NCI-H2029 treated with DMSO at 0.1 percent for 48 hours (cell line): ENCODE measurements at places on chromosomes 13 and 19.

- DNase-seq = no peak
Measured at GRCh38 chr19:21314676-21315075, 14.5 kb downstream of the ZNF708 start.

- DNase-seq = peak; percentile 85
Measured at GRCh38 chr19:40221858-40222619, 3.9 kb upstream of the TTC9B start.

- DNase-seq = no peak
Measured at GRCh38 chr19:38317104-38317612, 1.4 kb upstream of the YIF1B start.

DNA sequence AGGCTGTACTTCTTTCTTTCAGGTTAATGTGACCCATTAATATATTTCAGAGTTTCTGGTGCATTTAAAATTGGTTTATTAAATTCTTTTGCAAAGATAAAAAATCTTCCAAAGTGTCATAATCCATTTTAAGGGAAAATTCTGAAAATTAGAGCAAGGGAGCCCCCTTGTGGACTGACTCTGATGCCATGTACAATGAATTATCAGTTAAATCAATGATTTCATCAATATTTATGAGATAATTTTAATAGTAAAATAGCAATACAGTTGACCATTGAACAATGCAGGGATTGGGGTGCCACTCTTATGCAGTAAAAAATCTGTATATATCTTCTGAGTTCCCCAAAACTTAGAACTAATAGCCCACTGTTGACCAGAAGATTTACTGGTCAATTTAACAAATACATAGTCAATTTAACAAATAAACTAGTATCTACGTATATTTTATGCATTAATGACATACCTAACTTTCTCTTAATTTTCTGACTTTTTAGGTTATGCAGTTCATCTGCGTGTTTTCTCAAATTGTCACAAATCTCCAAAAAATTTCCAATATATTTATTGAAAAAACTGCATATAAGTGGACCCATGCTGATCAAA, 479.1 kb upstream of the MIR17HG start:
- DNase-seq = no peak

DNA sequence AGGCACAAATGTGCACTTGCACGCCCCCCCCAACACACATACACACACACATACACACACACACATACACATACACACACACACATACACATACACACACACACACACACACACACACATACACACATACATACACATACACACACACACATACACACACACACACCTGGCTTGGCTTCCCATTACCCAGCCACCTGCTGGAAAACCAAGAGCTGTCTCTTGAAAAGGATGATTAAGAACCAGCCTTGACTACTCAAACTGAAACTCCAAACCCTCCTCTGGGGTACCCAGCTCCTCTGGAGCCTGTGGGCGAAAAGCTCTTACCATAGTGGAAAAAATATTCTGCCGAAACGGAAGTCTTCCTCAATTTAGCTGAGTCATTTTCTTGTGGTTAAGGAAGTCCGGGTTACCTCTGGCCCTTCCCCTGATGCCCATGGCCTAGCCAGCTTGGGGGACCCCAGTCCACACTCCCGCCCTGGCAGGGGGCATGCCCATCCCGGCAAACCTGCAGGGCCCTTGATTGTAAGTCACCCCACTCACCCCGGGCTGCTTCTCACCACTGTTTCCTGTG, 21.9 kb downstream of the CEBPA start:
- DNase-seq = no peak

DNA sequence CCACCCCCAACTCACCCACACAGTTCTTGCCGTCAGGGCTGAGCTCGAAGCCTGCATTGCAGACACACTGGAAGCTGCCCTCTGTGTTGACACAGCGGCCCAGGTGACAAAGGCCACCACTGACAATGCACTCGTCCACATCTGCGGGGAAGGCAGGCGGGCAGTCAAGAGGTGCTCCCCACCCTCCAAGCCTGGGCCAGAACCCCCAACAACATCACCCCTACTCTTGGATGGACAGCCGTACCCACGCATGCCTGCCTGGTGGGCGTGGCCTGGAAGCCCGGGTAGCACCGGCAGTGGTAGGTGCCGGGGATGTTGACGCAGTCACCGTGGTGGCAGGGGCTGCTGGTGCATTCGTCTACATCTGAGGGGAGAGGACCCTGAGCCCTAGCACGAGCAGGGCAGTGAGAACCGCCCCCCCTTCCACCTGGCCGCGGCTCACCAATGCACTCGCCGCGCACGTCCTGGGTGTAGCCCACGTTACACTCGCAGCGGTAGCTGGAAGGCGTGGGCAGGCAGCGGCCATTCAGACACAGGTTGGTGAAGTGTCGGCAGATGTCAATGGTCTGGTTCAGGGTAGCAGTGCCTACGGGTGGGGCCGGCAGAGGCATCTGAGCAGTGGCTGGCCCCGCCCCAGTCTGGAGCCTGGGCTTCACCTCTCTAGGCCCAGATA, 13.3 kb downstream of the FBN3 start:
- no peak for DNase-seq

DNA sequence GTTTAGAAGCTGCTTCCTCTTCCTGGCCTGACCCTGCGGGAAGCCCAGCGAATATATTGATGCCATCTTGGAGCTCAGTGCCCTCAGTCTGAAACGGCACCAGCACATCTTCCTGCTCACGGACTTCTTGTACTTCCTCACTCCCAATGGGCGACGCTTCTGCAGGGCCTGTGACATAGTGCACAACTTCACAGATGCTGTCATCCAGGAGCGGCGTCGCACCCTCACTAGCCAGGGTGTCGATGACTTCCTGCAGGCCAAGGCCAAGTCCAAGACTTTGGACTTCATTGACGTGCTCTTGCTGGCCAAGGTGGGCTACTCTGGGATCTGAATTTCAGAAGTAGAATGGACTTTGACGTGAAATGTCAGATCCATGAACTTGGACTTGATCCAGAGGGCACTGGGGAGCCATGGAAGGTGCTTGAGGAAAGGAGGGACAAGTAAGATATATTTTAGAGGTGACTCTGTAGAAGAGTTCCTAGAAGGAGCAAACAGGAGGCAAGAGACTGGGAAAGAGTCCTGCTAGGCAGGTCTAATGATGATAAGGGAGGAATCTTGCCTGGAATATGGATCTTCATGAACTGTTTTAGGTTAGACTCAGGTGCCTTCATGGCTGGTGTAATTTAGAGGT, 38.4 kb upstream of the CYP4F8 start:
- no peak for DNase-seq

GRCh38 chr19:20503476-20503875, 62.1 kb downstream of the ZNF737 start:
- DNase-seq = peak; percentile 10

DNA sequence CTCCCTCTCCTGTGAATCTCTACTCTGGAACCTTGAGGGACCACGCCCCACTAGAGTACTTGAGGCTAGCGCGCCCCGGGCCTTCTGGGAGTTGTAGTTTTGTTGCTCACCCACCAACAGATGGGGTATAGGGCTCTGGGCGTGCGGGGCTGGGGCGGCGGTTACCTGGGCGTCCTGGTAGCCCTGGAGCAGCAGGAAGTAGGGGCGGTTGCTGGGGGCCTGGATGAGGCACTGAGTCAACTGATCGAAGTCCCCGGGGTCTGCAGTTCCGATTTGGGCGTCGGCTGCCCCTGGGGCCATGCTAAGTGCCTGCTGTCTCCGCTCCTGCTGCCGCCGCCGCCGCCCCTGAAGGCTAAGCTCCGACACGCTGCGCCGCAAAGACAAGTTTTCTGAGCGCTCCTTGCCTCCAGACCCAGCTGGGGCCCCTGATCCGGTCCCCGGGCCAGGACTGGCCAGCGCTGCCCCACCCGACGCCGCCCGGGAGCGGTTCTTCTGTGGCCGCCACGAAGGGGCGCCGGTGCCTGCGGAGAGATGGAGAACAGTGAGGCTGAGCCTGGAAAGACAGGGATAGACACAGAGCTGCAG, 5.3 kb downstream of the RASIP1 start:
- no peak for DNase-seq

- no peak for DNase-seq
Measured at GRCh38 chr13:99572131-99572530, 70.9 kb downstream of the TM9SF2 start.

- DNase-seq = no peak
Measured at GRCh38 chr13:112241288-112241687, 134.9 kb upstream of the SPACA7 start.

DNA sequence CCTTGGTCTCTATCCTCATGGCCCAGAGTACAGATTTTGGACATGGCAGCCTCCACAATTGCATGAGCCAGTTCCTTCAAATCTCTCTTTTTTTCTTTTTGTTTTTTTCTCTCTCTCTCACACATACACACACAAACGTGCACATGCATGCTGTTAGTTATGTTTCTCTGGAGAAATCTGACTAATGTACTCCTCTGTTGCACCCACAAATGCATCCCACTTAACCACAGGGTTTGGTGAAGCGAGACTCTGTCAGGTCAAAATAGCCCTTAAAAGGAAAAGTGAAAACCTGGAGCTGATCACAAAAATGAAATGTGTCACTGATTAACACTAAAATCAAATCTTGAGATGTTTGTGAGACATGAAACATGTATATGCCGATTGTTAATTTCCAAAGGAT, 374.6 kb upstream of the ARGLU1 start:
- DNase-seq = no peak

GRCh38 chr13:110576070-110576394, 14.5 kb upstream of the RAB20 start:
- no peak for DNase-seq

DNA sequence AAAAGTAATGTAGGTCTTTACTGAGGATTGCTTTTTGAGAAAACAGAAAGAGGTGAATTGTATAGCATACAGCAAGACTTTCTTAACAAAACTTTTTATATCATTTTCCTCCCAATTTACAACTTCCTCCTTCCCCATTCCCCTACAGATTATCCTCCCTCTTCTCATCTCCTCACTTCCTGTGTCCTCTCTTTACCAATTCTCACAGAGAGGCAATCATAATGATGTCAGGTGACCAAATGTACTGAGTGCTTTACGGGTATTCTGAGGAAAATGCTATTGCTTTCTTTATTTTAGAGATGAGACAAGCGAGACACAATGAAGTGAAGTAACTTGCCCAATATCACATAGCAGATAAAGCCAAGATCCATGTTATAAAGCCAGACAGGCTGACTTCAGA, 1.7 kb upstream of the MTMR6 start:
- no peak for DNase-seq

DNA sequence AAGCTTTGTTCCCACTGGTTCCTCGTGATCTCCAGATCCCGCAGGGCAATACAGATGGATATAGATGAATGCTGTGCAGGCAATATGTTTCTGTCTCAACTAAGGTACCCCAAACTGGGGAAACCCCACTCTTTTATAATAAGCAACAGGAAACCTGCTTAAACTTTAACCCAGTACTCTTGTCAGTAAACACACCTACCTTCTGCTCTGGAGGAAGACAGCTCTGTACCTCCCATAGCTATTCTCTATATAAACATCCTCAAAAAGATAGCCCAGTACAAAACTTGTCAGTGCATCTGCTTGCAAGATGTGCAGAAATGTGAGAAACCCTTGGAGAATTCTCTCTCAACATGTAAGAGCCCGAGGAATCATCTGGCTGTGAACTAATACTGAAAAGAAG, 583.6 kb downstream of the OLFM4 start:
- no peak for DNase-seq

GRCh38 chr19:5567360-5567969, at the start of gene TINCR:
TINCR (minus strand) TSS chr19:5567953.
- DNase-seq = no peak

DNA sequence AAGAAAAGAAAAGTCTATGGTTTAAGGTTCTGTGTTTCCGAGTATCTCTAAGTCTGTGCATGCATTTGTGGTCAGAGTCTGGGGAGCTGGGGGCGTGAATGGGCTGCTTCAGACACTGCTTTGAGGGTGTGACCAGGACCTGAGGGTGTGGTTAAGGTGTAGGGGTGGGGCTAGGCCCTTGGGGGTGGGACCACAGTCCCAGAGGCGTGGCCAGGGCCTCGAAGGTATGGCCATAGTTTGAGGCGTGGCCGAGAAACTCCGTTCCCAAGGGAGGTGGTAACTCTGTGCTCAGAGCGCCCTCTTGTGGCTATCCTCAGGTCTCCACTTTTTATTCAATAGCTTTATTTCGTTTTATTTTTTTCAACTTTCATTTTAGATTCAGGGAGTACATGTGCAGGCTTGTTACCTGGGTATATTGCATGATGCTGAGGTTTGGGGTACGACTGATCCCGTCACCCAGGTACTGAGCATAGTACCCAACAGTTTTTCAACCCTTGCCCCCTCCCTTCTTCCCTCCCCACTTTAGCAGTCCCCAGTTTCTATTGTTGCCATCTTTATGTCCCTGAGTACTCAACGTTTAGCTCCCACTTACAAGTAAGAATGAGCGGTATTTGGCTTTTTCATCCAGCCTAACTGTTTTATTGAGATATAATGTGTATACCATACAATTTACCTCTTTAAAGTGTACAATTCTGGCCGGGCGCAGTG, 7.0 kb upstream of the CBLC start:
- DNase-seq = peak; percentile 87

GRCh38 chr13:51603716-51604115, 19.5 kb downstream of the WDFY2 start:
- DNase-seq = no peak

DNA sequence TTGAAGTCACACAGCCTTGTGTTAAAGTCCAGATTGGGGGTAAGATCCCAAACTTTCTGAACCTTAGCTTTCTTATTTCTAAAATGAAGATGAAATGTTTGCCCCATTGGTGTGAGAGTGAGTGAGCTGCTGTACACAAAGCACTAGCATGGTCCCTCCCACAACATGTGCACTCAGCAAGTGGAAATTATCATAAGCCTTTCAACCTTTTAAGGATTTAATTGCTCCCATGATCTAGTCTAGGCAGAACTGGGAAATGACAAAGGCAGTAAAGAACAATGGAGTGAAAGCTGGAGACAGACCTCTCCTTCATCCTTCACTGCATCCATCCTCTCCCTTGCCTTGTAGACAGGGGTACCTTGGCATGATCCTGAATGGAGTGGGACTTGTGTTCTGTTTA, 76.0 kb upstream of the GPR12 start:
- DNase-seq = no peak

DNA sequence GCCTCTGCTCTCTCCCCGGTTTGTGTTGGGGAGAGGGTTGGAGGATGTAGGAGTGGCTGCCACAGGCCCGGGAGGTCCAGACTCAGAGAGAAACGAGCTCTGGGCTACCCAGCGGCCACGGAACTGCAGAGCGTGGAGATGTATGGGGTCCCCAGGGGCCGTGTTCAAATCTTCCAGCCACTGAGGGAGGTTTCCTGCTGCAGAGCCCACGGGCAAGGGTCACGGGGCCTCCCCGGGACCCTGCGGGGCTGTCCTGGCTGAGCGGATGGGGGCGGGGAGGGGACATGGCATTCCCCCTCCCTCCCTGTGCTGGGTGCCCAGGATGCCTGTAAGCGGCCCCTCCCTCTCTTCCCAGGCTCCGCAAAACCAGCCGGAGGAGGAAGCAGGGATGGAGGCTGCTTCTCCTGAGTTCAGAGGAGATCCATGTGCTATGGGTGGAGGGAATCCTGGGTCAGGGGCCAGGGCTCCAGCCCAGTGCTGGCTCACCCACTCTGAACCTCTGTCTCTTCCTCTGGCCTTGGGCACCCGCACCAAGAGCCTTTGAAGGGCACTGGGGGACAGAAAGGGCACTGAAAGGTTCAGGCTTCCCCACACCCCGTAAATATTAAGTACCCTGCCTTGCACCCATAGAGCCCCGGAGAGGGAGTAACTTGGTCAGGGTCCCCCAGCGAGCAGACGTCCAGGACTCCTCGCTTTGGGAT, 22.6 kb downstream of the SMIM24 start:
- DNase-seq = no peak
